Stimulated activated naive CD8-positive, alpha-beta T cell treated with anti-CD3 and anti-CD28 coated beads, Interleukin-15, amount 100 ng/mL, for 72 hours (primary cell): ENCODE measurements at places on chromosomes 5 and 9.

DNA sequence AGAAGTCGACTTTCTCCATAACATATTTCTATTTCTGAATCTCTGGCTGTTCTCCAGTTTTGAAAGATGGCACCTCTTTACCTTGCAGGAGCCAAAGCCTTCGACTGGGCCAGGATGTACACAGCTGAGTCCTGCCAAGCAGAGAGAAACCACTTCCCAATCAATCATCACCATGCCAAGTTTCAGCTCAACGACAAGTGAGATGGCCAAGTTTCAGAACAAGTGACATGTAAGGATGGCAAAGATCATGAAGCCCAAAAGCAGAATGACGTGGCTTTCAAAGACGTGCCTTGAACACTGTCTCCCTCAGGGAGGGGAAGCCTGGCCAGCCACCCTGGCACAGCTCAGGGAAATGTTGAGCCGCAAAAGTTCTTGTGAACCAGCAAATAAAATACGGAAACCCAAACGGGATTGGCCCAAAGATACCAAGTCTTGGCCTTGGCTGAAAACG lies 17.7 kb downstream of the STK10 start:
- DNase-seq = peak; percentile 43

- DNase-seq = no peak
Observed at GRCh38 chr5:14343376-14343775, 200.2 kb downstream of the TRIO start.

DNA sequence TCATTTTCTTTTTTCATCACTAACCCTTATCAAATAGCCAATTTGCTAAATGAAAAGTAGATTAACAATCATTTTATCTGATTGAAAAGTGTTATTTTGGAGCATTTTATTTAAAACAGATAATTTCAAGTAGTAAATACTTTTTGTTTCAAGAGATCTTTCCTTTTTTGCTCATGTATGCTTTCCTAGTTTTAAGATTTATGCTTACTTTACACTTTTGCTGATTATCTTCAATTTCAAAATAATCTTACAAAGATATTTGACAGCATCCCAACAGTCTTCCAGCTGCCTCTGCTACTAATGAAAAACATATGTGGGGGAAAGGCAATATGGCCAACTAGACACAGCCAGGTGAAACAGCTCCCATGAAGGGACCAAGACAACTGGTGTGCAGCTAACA lies 1027.3 kb upstream of the CDH9 start:
- no peak for DNase-seq

GRCh38 chr9:131421691-131422090 lies 27.8 kb downstream of the PRRC2B start:
- DNase-seq = no peak

GRCh38 chr9:134463280-134463679 lies 137.0 kb downstream of the RXRA start:
- DNase-seq = no peak

GRCh38 chr5:113336975-113337374 lies 97.8 kb downstream of the TSSK1B start:
- DNase-seq = peak; percentile 9

DNA sequence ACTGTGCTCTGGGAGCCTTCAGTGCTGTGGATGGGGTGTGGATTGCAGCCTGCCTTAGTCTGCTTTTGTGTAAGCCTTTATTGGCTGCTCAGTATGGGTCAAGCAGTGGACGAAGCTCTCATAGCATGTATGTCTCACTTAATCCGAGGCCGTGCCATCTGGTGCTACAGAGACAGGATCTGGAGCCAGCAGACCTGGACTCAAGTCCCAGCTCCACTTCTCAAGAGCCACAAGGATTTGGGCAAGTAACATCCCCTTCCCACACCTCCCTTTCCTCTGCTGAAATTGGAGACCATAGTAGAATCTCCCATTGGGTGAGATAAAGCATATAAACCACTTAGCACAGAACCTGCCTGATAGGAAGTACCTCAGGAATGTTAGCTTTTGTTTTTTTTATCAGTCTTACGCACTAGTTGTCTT lies 23.4 kb upstream of the LECT2 start:
- no peak for DNase-seq

GRCh38 chr9:105255421-105255820 lies 11.0 kb downstream of the SLC44A1 start:
- DNase-seq = no peak

GRCh38 chr9:87682085-87682484 lies 43.8 kb upstream of the CTSL start:
- DNase-seq = no peak

- DNase-seq = no peak
Observed at GRCh38 chr5:135604056-135604455, 25.3 kb upstream of the CXCL14 start.

GRCh38 chr5:147162740-147163139 lies 72.1 kb upstream of the STK32A start:
- no peak for DNase-seq

- DNase-seq = no peak
Observed at GRCh38 chr5:61617995-61618525, 286.0 kb downstream of the ZSWIM6 start.

DNA sequence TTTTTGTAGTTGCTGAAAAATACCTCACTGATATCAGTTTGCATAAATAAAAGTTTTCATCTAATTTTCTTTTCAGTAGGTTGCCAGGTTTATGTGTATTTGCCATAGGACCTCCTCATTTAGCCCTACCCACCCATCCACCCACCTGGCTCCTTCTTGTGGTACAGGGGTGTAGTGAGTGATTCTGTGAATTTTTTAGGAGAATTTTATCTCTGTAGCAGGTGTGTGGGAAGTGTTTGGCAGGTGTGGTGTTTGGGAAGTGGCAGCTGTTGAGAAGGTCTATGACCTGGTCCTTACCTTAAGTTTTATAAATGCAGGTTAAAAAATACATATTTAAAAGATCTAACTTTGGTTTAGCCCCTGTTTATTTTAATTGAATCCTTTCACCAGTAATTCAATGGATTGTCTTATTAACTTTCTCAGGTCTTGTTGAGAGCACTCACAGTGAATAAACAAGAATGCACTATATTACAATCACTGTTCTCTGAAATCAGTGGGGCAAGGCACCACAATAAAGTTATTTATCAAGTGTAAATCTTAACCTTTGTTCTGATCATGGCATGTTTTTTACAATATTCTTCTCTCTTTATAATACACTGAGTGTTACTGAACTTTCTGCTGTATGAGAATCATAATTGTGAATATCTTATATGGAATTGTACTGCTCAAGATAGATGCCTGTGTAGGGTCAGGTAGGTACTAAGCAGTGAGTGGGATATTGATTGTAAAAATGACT lies 189.1 kb downstream of the WDR70 start:
- no peak for DNase-seq

DNA sequence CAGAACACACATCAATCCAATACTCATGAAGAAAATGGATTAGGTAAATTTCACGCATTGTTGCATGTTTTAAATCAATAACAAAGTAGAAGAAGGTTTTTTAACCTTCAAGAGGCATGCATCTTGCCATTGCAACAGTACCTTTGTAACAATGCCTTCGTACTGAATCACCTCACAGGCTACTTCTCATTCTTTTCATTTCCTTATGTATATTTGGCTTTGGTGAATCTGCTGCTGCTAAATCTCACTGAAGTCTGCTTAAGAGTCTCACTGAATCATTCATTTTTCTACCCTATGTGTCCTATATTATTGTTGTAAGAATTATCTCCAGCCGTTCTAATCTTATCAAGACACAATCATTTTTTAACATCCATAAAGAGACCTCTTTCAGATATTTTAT lies 152.5 kb downstream of the CDH10 start:
- DNase-seq = no peak

GRCh38 chr9:33232815-33233214 lies 7.2 kb upstream of the SPINK4 start:
- no peak for DNase-seq

DNA sequence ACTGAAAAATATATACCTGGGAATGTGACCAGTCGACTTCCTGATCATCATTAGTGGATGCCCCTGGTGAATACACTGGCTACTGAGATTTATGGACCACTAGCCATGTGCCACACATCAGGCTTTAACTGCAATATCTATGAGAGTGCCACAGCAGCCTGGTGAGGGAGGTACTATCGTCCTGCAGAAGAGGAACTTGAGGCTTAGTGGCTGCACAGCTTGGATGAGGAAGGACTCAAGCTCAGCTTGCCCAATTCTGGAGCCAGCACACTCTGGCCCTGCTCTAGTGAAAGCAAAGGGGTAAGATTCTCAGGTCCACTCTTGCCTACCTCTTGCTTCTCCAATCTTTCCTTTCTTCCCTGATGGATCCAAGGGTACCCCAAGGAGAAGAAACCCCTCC lies 129.3 kb downstream of the ENTREP1 start:
- no peak for DNase-seq

- no peak for DNase-seq
Observed at GRCh38 chr5:103582364-103582763, 19.8 kb upstream of the NUDT12 start.

- no peak for DNase-seq
Observed at GRCh38 chr5:33321026-33321425, 119.7 kb upstream of the TARS1 start.

GRCh38 chr5:133214153-133214820 lies 162.5 kb downstream of the HSPA4 start:
- no peak for DNase-seq

DNA sequence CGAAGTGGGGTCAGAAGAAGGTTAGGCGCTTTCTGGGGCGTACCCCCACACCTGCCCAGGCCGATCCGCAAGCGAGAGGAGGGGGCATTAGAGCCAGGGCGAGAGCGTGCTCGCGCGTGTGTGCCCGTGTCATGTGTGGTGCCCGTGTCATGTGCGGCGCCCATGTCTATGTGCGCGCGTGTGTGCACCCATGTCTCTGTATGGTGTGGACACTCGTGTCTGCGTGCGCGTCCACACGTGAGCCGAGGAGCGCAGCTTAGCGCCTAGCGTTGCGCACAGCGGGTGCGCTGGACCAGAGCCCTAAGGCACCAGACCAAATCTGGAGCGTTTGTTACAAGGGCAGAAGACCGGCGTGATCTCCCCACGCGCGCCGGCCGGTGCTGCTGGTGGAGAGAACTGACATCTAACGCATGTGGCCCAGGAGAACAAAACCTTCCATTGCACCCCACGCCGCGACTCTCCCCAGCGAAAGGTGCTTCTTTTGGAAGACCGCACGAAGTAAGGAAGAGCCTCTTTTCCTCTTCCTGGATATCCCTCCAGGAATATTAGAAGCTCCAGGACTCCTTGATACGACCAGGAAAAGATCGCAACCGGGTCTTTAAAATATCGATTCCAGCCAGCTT lies 644 bp downstream of the NIM1K start:
- DNase-seq = peak; percentile 30

DNA sequence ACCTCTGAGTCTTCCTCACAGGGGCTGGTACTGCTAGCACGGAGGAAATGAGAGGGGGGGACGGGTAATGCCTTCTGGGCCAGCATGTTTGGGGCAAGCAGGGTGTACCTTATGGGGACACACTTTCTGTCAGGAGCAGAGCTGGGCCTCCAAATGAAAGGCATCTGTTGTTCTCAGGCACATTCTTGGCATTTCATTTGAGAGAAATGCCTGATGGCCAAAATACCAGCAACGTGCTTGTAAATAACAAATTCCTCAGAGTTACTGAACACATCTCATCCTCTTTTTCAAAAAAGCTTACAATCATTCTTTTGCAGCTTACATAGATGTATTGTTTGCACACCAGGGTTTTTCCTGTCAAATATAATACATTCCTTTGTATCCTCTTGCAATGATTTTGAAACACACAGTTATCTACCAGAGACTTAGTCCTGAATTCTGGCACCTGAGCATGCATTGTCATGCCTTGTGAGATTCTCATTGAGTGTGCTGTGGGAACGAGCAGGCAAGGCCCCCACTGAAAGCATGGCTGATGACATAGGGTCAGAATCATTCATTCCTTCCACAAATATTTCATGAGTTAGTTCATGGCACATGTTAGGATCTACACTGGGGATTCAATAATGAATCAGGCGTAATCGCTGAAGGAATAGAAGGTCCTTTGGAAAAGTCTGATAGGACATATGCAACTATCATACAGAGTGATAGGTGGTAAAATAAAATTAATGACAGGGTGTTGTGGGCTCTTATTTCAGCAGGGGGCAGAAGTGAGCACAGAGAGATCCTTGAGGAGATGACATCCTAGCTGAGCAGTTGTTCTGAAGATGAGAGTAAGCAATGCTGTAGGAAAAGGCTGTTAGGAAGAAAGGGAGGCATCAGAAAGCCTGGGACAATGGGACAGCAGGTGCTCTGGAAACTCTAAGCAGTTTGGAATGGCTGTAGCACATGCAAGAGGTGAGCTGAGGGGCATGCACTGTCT lies 260.9 kb upstream of the TUT7 start:
- DNase-seq = no peak

- DNase-seq = no peak
Observed at GRCh38 chr5:97918057-97918456, 735.0 kb upstream of the RIOK2 start.

DNA sequence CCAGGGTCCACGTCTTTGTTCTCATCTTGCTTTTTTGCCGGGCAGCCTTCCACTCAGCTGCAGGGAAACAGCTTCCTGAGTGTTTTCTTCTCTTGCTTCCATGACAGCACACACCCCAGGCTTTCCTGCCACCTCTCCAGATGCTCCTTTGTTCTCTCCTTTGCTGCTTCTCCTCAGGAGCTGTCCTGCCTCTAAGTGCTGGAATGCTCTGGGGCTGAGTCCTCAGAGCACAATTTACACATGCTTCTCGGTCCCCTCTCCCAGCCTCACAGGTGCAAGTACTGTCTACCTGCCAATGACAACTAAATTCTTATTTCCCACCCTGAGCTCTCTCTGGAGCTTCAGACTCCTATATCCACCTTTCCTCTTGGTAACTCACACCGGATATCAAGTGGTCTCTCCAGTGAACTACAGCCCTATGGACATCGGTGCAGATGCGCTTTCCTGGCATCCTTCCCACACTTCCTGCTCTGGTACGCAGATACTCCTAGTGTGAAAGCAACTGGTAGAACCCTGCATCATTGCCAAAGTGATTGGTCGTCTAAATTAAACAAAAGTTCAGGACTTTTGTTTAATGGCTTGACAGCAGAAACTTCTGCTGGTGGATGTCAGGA lies 13.4 kb upstream of the ACSL6 start:
- DNase-seq = no peak

DNA sequence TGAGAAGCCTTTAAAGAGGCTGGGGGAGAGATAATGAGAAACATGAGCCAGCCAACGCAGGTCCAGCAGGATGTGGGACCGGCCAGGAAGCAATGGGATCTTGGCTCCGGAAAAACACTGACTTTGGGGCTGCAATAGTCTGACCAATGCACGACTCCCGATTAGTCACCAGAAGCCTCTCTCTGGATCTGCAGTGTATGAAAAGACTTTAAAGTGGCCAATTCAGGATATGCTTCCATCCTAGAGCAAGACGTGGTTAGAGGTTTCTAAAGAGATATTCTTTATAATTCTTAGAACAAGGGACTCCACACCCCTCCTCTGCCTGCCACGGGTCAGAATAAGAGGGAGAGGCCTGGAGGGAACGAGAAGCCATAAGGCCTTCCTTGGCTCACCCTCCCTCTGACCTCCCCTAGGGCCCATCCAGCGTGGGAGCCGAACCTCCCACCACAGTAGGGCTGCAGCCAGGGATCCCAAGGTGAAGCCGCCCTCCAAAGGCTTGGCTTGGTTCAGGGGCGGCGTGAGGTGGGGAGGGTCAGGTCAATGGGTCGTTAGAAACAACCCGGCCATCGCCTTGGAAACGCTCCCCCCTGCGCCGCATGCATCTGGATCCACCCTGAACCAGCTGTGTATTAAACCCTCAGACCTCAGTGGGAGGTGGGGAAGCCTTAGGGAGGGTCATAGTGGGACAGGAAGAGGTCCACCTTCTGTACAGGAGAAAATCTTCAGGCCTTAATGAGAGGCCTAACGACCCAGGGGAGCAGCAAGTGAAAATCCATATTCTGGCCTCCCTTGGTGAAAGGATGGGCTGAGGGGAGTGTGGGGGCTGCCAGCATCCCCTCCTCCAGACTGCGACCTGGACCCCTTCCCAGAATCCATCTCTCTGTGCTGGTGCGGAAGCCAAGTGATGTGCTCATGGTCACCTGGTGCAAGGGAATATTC lies 11.1 kb downstream of the FGF1 start:
- DNase-seq = no peak
